ENCODE measurements at places on chromosomes 5 and 9. TPM values are rescaled to one million over a fixed set of nuclear protein-coding genes. Genes with fewer than 3 reads are reported as not detected.

LSM11 gene
- 12.1 TPM for total RNA-seq

LPAR1 gene
- total RNA-seq = 0.07 TPM

TNPO1 gene
- 576 TPM for total RNA-seq

CACFD1 gene
- total RNA-seq = 6.1 TPM

ANKRD34B gene
- not detected for total RNA-seq

CTXN3 gene
- total RNA-seq = not detected
